ENCODE measurements at places on chromosomes 4 and X.

DNA sequence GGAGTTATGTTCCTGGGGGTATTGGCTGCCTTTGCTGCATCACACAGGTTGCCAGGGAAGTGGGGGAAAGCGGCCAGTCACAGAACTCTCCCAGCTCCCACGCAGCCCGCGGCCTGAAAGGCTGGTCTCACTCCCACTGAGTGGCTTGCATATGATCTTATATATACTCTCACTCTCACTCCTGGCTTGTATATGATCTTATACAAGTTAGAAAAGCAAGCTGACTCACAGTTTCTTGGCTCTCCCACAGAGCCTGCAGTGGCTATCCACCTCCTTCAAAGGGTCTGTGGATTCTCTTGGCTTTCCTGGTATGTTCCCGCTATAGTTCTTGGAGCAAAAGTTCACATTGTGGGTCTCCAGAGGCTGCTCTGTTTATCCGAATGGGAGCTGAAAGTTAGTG, 833.5 kb upstream of the GALNTL6 start:
- DNase-seq, result no peak

GRCh38 chrX:127259742-127260141, 440.2 kb downstream of the PRR32 start:
- DNase-seq, result no peak

DNA sequence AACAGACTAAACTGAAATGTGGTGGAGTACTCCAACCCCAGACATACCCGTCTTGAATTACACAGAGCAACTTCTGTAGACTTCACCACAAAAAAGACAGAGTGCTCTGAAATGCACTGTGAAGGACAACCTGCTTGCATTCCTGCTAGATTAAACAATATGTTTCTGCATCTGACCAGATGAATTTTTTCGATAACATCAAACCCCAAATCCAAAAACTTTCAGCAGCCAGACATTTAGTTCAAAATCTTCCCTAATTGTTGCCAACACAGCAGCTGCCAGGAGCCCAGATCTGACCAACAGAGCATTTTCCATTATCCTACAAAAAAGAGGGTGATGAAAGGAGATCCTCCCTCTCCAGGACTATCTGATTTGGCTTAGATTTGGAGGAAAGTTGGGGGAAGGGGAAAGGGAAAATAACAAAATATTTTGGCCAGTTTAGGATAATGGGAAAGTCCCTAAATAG, 356.5 kb downstream of the PDGFC start:
- no peak for DNase-seq

DNA sequence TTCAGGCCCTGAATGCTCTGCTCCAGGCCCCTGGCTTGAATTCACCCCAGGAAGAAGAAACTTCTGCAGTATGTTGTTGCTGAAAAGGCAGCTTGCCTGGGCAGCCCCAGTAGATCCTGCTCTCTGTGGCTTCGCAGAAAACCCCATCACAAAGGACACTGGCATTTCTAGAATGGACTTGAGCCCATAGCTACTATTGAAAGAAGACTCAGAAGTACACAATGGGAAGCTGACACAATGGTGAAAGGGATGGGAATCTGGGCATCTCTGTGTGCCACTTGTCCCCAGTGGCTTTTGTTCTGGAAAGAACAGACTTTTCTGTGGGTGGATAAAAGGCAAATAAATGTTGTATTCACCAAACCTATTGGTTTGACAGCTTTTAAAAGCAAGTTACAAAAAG, 67.4 kb upstream of the SCML1 start:
- no peak for DNase-seq

GRCh38 chr4:158025131-158025530, 147.7 kb downstream of the GASK1B start:
- no peak for DNase-seq

DNA sequence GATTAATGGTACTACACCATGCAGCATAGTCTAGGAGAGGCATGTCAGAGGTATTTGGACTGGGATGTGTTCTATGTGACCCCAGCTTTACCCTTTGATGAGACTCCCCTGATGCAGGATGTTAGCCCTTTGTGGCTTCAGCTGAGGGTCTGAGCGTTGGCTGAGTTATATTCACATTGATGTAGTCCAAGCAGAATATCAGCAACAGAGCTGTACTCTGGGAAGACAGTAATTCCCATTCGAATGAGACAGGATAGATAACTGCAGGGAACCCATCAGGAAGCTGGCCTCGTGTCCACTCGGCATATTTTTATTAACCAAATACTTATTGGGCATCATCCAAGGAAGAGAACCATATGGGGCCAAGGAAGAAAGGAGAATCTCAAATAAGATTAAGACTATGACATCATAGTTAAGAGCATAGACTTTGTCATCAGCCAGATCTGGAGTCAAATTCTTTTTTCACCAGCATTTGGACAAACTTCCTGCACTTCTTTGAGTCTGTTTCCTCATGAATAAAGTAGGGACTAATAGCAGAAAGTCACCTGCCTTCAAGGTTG, 198.1 kb downstream of the SOWAHB start:
- no peak for DNase-seq

DNA sequence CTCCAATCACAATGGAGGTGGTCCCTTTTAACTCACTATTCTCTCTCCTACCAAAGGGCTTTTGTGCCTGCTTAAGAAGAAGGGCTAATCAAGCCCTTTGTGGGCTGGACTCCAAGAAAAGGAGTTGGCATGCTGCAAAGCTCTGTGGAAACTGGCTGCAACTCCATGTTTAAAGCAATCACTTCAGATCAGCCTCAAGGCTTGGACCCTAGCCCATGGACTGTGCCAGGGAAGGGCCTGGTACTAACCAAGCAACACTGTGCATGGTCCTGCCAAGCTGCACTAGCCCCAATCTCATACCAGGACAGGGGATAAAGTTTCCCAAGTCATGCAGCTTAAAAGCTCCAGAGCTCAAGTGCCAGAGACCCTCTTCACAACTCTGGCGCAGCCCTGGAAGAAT, 86.7 kb downstream of the ATP8A1 start:
- no peak for DNase-seq

DNA sequence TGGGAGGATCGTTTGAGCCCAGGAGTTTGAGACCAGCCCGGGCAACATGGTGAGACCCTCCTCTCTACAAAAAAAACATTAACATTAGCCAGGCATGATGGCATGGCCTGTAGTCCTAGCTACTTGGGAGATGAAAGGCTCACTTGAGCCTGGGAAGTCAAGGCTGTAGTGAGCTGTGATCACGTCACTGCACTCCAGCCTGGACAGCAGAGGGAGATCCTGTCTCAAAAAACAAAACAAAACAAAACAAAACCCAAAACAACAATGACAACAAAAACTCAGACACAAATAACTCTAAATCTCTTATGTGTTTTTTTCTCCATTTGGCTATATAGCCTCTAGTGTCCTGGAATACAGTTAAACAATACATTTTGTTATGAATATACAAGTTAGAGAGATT, 127.3 kb upstream of the STK26 start:
- no peak for DNase-seq

GRCh38 chr4:111208970-111209369, 586.1 kb upstream of the PITX2 start:
- DNase-seq, result no peak

DNA sequence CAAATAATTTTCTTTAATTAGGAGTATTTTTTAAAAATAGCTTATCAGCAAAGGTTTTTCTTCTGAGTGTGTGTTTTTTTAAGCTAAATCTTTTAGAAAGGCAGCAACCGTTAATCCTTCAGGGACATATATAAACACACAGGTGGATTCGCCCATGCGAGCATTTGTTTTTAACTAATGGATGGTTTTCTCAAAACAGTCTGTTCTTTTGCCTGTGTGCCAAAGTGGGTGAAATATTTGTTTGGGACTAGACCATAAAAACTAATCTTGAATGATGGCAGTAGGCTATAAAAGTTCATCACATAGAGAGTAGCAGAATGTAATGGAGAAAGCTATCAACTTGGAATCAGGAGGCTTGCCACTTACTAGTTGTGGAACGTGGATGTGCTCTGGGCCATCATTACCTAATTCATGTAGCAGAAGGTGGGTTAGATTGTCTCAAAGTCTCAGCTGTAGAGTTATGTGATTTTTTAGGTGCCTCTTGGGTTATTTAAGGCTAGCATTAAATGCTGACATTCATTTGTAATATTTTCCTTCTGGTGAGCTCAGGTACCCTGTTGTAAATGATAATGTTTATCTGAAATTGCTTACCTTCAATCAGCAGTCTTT, 7.4 kb upstream of the TAPT1 start:
- DNase-seq, result no peak

DNA sequence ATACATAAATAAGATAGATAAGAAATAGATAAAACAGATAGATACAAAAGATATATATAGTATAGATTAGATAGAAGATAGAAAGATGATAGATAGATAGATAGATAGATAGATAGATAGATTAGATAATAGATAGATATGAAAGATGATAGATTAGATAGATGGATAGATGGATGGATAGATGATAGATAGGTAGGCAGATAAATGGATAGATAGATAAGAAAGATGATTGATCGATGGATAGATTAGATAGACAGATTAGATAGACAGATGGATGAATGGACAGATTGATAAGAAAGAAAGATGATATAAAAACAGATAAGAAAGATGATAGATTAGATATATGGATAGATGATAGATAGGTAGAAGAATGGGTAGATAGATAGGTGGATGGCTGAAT, 90.3 kb downstream of the SMIM20 start:
- no peak for DNase-seq

Data from NCI-H345 (cell line).